Left cardiac atrium (tissue), 4 donors: ENCODE measurements at places on chromosomes 1 and 21. TPM values are rescaled to one million over a fixed set of nuclear protein-coding genes. Genes with fewer than 3 reads are reported as not detected.
A peak's percentile ranks its signal among the peaks of the same experiment; 100 is the strongest.

- DNase-seq, result no peak
Measured at GRCh38 chr1:234433563-234434285, 45.3 kb downstream of the TARBP1 start.

DNA sequence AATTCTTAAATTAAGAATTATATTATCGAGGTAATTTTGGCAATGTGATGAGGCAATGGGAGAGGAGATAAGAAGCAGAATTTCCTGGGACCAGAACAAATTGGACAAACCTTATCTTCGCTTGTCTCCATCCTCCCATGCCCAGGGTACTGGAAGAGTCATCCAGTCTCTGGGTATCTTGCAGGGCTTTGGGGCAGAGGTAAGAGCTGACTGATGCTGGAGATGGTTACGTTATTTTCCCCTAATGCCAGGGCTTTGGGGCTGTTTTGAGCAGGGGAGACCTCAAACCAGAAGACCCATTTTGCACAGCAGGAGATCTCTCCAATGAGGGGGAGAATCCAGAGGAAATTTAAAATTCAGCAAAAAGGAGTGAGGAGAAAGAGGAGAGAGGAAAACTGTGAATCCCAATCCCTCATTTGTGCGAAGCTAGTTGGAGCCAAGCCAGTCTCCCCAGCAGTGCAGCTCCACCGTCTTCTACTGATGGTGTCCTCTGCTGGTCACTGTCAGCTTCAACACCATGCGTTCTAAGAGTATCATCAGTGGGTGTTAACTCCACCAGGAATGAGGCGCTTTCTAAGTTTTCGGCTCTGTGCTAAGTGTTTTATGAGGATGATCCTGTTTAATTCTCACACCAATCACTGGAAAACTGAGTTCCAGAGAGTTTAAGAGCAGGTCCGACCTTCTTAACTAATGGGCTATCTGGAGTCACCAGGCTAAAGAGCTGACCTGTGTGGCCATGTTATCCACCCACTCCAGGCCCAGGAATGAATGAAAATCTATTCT, 86.8 kb upstream of the CD34 start:
- peak; percentile 88 for DNase-seq

DNA sequence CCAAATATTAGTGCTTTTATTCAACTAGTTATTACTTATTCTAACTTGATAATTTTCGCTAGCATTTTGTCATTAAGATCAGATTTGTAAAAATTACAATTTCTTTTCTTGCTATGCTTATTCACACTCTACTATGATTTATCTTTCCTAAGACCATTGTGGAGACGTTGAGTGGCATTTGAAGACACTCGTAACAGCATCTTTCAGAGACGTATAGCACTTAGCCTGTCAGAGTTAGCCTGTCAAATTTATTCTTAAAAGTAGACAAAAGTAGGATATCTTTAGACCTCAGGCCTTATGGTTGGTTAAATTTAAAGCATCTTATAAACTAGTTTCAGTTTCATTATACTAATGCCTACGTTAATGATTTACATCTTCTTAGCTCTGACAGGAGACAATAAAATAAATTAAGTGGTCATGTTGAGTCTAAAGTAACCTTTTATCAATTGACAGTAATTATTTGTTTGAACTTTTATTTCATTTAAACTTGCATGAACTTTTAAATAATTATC, 1410.1 kb downstream of the MRPL39 start:
- DNase-seq, result no peak

- DNase-seq, result peak; percentile 87
Measured at GRCh38 chr1:230308039-230308438, 118.1 kb downstream of the PGBD5 start.

GRCh38 chr1:84117868-84118267, 26.2 kb upstream of the PRKACB start:
- DNase-seq, result no peak

GRCh38 chr1:171334024-171334640, 20.1 kb downstream of the FMO4 start:
- no peak for DNase-seq

DNA sequence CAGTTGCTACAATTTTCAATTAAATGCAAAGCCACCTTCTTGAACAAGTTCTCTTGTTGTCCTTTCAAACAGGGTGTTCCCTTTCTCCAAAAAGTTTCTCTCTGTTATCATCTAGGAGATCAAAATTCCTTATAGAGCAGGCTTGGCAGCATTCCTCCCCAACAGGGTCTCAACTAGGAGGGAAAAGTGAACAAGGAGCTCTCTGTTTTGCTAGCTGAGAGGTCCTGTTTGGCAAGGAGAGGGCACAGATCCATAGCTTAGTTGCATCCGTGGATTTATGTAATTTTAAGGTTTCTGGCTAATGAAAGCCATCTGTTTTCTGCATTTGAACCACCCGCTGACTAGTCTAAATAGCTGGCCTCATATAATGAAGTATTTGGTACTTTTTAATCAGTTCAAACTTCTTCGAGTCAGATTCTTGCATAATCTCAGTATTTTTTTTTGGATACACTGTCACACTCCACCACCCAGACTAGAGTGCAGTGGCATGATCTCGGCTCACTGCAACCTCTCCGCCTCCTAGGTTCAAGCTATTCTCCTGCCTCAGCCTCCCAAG, 54.0 kb downstream of the APP start:
- no peak for DNase-seq

- DNase-seq, result peak; percentile 50
Measured at GRCh38 chr1:217089361-217090014, 366.3 kb upstream of the ESRRG start.

DNA sequence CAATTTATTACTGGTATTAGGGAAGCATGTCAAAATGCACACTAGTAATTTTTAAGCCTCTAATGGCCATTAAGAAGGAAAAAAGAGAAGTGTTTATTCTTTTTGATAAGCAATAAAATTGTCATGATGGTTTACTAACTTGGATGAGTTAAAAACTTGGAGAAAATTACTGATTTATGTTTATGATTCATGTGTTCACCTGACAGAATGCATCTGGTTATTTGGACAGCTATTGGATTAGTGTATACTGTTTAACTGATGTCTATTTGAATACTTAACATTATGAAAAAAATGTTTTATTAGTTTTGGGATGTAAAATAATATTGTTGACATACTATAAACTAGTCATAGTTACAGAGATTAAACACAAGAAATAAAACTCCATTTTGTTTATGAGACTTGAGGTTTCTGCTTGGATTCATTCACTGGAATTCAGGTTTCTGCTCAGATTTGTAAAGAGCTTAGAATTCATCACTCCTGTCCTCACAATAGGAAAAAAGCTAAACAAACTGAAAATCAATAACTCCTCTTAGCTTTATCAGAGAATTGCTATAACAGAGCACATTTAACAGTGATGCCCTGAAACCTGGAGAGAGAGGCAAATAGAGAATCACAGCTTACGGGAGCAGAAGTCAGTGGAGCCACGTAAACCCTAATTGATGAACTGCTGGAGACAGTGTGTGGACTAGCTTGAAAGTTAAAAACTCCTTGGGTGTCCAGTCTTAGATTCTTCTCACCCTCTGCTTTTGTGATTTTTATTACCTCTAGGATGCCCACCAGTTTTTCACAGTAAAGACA, 56.7 kb downstream of the RALGPS2 start:
- no peak for DNase-seq

DNA sequence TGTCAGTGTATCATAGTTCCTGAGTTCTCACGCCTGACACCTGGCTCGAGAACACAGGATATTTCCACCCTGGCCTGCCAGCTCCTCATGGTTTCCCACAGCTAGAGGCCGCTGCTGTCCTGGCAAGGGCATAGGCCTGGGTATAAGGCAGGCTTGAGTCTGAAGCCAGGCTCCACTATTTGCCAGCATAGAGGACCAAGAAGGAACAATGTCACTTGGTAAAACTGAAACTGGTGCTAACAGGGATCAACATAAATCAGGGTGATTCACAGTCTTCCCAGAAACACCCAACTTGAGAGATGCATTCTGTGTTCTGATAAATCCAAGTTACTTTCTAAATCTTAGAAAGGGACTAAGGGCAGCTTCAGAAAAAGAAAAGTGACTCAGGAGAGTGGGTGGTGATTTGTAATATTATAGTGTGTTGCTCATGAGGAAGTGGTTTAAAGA, 6.9 kb upstream of the S100A2 start:
- peak; percentile 87 for DNase-seq

GRCh38 chr1:217614200-217614712, 16.6 kb downstream of the GPATCH2 start:
- no peak for DNase-seq

- DNase-seq, result peak; percentile 34
Measured at GRCh38 chr1:93446837-93447451, 974 bp upstream of the FNBP1L start.

DNA sequence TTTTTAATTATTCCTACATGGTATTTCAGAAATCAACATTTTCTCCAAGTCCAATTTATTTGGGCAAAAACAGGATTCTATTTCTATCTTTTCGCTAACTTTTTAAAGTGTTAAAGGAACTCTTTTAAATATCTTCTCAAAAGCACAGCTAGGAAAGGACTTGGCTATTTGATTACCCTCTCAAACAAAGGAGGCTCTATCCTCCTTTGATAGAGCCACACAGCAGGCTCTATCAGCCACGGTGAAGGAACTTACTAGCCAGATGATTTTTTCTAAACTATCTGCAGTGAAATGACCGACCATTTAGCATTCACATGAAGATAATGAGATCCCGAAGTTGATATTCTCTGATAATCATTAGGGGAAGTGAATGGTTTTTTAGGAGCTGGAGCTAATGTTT, 9.1 kb downstream of the ANGPTL7 start:
- no peak for DNase-seq

- DNase-seq, result no peak
Measured at GRCh38 chr1:25583519-25584370, 32.8 kb upstream of the MAN1C1 start.

GRCh38 chr1:89610457-89611011, 22.4 kb upstream of the LRRC8C start:
- DNase-seq, result no peak

DNA sequence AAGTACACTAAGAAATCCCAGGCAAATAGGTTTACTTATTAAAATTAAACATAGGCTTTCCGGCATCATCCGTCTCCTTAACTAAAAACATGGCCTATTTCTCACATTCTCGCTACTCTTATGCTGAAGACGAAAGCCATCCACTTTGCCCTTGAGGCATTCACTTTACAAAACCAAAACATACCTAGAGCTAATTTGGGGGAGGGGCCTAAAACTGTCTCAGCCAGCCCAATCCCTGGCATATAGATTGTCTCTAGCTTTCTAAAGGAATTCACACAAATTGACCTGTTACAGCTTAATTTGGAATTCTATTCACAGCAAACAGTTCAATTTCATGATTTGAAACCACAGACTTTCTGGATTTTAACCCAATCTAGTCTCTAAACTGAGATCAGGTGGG, 34.8 kb downstream of the SLC35D1 start:
- DNase-seq, result no peak

GRCh38 chr21:15947677-15948076, 217.9 kb downstream of the USP25 start:
- no peak for DNase-seq

- no peak for DNase-seq
Measured at GRCh38 chr1:235776396-235776795, 90.3 kb downstream of the LYST start.

- DNase-seq, result no peak
Measured at GRCh38 chr1:215273838-215274516, 191.4 kb downstream of the KCNK2 start.

DNA sequence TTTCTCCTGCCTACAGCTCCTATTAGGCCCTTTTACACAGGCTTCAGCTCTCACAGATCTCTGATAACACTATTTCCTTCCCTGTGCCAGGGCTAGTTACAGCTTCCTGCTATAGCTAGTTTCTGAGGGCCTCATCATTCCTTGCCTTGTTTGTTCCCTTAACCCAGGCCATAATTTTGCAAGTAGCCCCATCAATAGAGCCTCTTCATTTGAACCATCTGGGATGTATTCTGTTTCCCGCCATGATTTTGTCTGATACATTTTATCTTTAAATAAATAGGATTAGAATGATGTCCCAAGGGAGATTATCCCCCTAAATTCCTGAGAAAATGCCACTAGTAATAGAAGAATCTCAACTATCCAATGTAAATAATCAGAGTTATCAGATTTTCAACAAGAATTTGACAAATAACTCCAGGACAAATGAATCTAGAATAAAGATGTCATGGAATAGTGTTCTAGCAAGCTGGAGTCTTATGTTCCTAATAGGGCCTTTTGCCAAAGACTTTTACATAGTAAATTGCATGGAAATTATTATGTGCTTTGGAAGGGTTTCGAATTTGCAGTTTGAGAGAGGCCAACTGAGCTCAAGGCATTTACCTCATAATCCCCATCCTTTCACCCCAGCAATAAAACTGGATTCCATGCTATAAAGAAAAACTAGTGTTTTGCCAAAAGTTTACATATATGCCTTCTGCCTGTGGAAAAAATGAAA, 16.1 kb downstream of the IFT25 start:
- no peak for DNase-seq

- no peak for DNase-seq
Measured at GRCh38 chr1:115113766-115114165, 24.5 kb upstream of the TSPAN2 start.

GRCh38 chr1:172341697-172342096, 78.8 kb upstream of the C1orf105 start:
- no peak for DNase-seq

- peak; percentile 65 for DNase-seq
Measured at GRCh38 chr1:171188388-171189266, 3.5 kb downstream of the FMO2 start.

DNA sequence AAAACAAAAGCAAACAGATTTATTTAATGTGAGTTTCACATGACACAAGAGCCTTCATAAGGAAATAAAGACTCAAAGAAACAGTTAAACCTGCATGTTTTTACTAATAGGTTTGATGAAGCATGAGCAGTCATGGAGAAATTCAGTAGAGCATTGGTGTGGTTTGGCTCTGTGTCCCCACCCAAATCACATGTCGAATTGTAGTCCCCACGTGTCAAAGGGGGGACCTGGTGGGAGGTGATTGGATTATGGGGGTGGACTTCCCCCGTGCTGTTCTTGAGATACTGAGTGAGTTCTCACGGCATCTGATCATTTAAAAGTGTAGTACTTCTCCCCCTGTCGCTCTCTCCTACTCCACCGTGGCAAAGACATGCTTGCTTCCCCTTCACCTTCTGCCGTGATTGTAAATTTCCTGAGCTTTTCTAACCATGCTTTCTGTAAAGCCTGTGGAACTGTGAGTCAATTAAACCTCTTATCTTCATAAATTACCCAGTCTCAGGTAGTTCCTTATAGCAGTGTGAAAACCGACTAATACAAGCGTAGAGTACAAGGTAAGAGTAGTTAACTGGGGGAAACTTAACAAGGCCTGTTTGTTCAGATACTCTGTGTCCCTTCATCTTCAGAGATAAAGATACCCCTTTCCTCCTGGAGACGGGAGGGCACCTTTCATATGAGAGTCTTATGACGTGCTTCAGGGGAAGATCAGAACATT, 354.8 kb downstream of the SIPA1L2 start:
- DNase-seq, result no peak

The CCDC27 gene
- total RNA-seq, result not detected

The GLIS1 gene
- total RNA-seq, result 0.37 TPM

The LRRC71 gene
- total RNA-seq, result not detected

The LHX8 gene
- total RNA-seq, result not detected

The RCOR3 gene
- 42.0 TPM for total RNA-seq

The GFI1 gene
- total RNA-seq, result 0.85 TPM

The COL24A1 gene
- 1.5 TPM for total RNA-seq

The OR2L3 gene
- total RNA-seq, result not detected

The CAP1 gene
- total RNA-seq, result 179 TPM

The FCER1A gene
- 0.34 TPM for total RNA-seq
